ENCODE measurements at places on chromosomes 6 and 20. TPM values are rescaled to one million over a fixed set of nuclear protein-coding genes. Genes with fewer than 3 reads are reported as not detected.

DNA sequence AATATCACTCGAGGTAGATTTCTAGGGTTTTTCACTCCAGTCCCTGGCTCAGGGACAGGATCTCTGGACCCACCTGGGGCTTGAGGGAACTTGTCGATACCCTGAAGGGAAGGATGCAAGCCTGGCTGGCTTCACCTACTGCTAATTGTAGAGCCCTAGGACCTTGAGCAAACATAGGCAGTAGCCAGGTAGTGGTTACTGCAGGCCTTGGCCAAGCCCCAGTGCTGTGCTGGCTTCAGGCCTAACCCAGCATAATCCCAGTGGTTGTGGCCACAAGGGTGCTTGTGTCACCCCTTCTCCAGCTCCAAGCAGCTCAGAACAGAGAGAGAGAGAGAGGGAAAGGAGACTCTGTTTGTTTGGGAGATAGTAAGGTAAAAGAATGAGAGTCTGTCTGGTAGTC, 5.8 kb upstream of the MCM9 start:
- H3K4me1 ChIP-seq: peaks cover 6% of the 10 kb centered on the region
- H3K36me3 ChIP-seq: no peaks in the 10 kb centered on the region
- H3K4me3 ChIP-seq: no peak overlapping the region
- DNase-seq: no peak
- H3K27me3 ChIP-seq: no peaks in the 10 kb centered on the region

GRCh38 chr6:47646689-47647088, 51.7 kb upstream of the ADGRF4 start:
- DNase-seq: no peak
- no peaks in the 10 kb centered on the region for H3K36me3 ChIP-seq
- no peak overlapping the region for H3K27ac ChIP-seq

- DNase-seq: no peak
- H3K36me3 ChIP-seq: no peaks in the 10 kb centered on the region
- no peaks in the 10 kb centered on the region for H3K4me1 ChIP-seq
- H3K4me3 ChIP-seq: no peak overlapping the region
These were observed 78.1 kb downstream of the PRSS35 start for GRCh38 chr6:83590416-83590815.

GRCh38 chr20:23291575-23292240, 58.9 kb upstream of the NXT1 start:
- DNase-seq: no peak
- no peak overlapping the region for H3K27ac ChIP-seq
- no peaks in the 10 kb centered on the region for H3K4me1 ChIP-seq
- no peaks in the 10 kb centered on the region for H3K36me3 ChIP-seq
- H3K27me3 ChIP-seq: no peaks in the 10 kb centered on the region

DNA sequence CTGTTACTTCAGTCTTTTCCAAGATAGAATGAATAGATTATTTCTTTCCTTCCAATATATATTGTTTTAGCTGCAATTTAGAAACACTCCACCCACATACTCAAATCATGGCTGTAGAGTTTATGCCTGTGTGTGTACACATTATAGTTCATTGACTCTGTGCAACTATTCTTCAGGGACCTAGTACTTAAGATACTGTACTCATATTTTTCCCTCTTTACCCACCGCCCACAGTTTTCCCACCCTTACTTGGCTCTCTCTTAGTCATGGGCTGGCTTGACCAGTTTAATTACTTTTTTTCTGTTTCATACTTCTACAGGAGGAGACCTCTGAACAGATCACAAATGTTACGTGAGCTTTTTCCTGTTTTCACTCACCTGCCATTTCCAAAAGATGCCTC, 30.4 kb downstream of the C6orf89 start:
- H3K4me3 ChIP-seq: no peak overlapping the region
- DNase-seq: peak; percentile 39
- no peaks in the 10 kb centered on the region for H3K27me3 ChIP-seq
- H3K36me3 ChIP-seq: peaks cover 25% of the 10 kb centered on the region
- no peak overlapping the region for H3K27ac ChIP-seq
- peaks cover 6% of the 10 kb centered on the region for H3K4me1 ChIP-seq

Gene RIPOR3
- total RNA-seq: 4.3 TPM

Gene FUT9
- not detected for total RNA-seq

DNA sequence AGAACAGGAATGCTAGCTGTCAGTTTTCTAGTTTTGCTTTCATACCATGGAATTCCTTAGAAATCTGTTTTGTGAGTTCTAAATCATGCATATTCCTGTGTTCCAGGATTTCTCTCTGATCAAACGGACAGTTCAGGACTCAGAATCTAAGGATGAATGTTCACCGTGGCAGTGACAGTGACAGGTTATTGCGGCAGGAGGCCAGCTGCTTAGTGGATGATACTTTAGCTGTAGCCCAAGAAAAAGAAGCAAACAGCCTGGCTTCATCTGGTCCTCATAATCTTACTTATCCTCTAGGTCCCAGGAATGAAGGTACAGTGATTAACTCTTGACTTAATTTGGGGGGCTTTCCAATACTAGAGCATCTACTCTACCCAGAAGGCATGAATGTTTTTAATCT, 27.1 kb downstream of the KCTD20 start:
- peaks cover 8% of the 10 kb centered on the region for H3K36me3 ChIP-seq
- H3K4me1 ChIP-seq: peaks cover 1% of the 10 kb centered on the region
- H3K27me3 ChIP-seq: no peaks in the 10 kb centered on the region
- H3K4me3 ChIP-seq: no peak overlapping the region

- H3K27ac ChIP-seq: no peak overlapping the region
- H3K27me3 ChIP-seq: no peaks in the 10 kb centered on the region
- no peak for DNase-seq
- peaks cover 43% of the 10 kb centered on the region for H3K36me3 ChIP-seq
These were observed 33.6 kb downstream of the TTI1 start for GRCh38 chr20:37999526-38000263.

- H3K36me3 ChIP-seq: no peaks in the 10 kb centered on the region
- DNase-seq: no peak
- peaks cover 2% of the 10 kb centered on the region for H3K4me1 ChIP-seq
- no peak overlapping the region for H3K4me3 ChIP-seq
- H3K27me3 ChIP-seq: no peaks in the 10 kb centered on the region
These were observed 3.3 kb downstream of the MYO6 start for GRCh38 chr6:75752365-75752764.

GRCh38 chr6:57822896-57823358, 505.5 kb downstream of the PRIM2 start:
- H3K27ac ChIP-seq: no peak overlapping the region
- H3K4me3 ChIP-seq: no peak overlapping the region
- H3K36me3 ChIP-seq: no peaks in the 10 kb centered on the region
- no peak for DNase-seq
- H3K27me3 ChIP-seq: peaks cover 9% of the 10 kb centered on the region

Gene HTR1E
- total RNA-seq: not detected

Gene CTAGE9
- total RNA-seq: not detected

- H3K36me3 ChIP-seq: no peaks in the 10 kb centered on the region
- H3K27ac ChIP-seq: no peak overlapping the region
- no peak overlapping the region for H3K4me3 ChIP-seq
These were observed 141.1 kb downstream of the SYNDIG1 start for GRCh38 chr20:24610341-24611115.

DNA sequence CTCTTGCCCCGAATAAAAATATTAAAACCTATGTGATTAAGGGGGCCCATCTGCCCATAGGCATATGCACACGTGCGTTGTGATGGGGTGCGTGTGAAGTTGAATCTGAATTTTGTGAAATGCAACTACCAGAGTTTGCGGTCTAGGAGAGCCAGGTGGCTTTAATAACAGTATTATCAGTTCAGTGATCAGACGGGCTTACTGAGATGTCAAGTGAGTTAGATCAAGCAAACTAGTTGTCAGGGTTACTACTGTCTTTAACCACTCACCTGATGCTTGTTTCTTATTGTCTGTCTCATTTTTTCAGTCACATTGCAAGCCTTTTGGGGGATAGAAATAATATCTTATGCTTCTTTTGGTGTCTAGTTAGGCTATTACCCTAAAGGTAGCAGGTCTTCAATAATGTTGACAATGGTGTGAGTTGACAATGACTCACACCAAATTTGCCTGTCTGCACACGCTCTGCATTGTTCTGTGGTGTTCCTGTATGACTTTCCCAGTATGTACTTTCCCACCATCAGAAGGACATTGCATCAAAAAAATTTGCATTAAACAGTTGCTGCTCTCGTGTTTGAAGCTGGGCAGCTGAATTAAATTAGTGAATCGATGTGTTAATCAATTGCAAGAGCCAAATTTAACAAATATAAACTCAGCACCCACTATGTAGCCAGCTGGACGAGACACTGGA, 103.1 kb upstream of the NAA20 start:
- no peaks in the 10 kb centered on the region for H3K36me3 ChIP-seq
- no peaks in the 10 kb centered on the region for H3K27me3 ChIP-seq
- H3K27ac ChIP-seq: no peak overlapping the region

DNA sequence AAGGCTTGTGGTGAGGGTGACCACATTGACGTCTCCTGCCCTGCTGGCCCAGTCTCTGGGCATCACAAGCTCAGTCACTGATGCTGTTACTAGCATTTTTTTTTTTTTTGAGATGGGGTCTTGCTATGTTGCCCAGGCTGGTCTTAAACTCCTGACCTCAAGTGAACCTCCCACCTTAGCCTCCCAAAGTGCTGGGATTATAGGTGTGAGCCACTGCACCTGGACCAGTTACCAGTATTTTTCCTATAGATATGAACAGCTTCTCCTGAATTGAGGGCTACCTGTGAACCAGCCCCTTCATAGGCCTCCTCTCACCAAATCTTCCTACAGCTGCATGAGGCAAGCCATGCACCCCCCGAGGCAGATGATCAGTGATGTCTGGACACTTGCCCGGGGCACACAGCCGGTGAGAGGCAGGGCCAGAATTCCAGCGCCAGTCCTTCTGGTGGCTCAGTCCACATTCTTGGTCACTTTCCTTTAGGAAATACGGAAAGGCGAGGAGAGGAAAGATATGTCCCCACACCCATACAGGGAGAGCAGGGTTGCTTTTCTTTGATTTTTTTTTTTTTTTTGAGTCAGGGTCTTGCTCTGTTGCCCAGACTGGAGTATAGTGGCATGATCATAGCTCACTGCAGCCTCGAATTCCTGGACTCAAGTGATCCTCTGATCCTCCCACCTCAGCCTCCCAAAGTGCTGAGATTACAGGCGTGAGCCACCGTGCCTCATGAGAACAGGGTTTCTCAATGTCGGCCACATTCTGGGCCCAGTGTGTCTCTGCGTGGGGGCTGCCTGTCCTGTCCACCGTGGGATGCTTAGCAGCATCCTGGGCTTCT, 50.7 kb downstream of the UBE2V1 start:
- H3K36me3 ChIP-seq: no peaks in the 10 kb centered on the region
- H3K4me3 ChIP-seq: no peak overlapping the region
- no peaks in the 10 kb centered on the region for H3K27me3 ChIP-seq
- H3K27ac ChIP-seq: no peak overlapping the region
- H3K4me1 ChIP-seq: no peaks in the 10 kb centered on the region
- DNase-seq: no peak

DNA sequence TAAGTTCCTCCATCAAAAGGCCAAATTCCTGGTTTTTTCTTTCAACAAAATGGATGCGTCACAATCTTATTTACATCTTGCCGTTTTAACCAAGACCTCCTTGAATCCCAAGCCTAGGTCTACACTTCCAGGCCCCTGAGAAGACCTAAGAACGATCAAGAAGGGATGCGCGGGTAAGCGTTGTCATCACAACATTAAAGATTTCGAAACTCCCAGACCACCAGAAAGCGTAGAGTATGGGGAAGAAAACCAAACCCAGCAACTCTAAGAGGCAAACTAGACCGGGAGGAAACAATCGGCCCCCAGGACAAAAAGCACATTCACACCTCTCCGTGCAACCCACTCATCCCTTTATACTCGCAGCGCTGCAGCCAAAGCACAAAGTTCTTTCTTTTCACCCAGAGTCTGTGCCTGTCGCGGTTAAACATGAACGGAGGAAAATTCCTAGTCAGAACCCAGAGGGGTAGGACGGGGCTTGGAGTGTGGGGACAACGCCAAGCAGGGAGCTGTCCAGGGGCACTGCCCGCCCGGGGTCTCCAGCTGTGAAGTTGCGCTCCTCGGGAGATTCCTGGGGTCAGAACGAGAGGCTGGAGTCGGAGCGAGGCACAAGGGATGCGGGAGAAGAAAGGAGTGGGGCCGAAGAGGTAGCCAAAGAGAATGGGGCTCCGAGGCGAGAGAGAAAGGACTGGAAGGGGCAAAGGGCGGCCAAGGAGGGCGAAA, 725 bp downstream of the OSER1 start:
- H3K4me1 ChIP-seq: peaks cover 13% of the 10 kb centered on the region
- H3K27me3 ChIP-seq: no peaks in the 10 kb centered on the region
- H3K4me3 ChIP-seq: peak overlapping the region; percentile 86
- peak overlapping the region; percentile 96 for H3K27ac ChIP-seq

DNA sequence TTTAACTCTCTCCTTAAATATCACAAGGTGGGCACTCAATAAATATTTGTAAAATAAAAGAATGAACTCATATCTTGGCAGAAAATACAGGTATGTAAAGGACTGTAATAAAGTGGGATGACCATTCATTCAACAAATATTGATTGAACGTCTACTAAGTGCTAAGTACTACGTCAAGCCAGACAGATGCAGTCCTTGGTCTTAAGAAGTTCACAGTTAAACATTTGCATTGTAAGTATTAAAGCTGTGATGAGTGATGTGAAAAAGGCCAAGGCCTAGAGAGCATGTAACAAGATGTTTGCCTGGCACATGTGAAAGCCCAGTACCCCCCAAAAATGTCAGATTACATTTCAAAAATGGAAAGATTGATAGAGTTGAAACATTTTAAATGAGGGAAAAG, 130.1 kb upstream of the TMEM170B start:
- H3K4me3 ChIP-seq: no peak overlapping the region
- H3K27ac ChIP-seq: no peak overlapping the region
- H3K36me3 ChIP-seq: no peaks in the 10 kb centered on the region
- DNase-seq: peak; percentile 51

- peaks cover 3% of the 10 kb centered on the region for H3K36me3 ChIP-seq
- H3K27me3 ChIP-seq: no peaks in the 10 kb centered on the region
- H3K4me1 ChIP-seq: peaks cover 8% of the 10 kb centered on the region
These were observed 12.9 kb upstream of the MROH8 start for GRCh38 chr20:37192137-37192854.
